ENCODE measurements at places on chromosomes 2 and 18. TPM values are rescaled to one million over a fixed set of nuclear protein-coding genes. Genes with fewer than 3 reads are reported as not detected.
A peak's percentile ranks its signal among the peaks of the same experiment; 100 is the strongest.

DNA sequence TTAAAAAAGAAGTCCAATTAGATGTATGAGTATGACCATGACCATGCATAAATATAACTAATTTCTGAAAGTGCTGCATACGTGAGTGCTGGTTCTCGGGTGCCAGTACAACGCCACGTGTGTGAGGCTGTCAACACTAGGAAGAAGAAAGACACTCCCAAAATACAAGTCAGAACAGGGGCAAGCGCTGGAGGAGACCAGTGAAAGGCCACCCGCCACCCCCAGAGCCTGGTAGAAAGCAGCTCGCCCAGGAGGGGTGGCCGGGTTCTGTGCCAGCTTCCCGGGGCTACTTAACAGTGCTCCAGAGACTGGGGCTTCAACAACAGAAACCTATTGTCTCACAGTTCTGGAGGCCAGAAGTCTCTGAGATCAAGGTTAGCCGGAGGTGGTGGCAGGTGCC lies 147.6 kb downstream of the RTP5 start:
- DNase-seq, result no peak

- DNase-seq, result no peak
Measured at GRCh38 chr2:202018950-202019349, 14.7 kb upstream of the FZD7 start.

DNA sequence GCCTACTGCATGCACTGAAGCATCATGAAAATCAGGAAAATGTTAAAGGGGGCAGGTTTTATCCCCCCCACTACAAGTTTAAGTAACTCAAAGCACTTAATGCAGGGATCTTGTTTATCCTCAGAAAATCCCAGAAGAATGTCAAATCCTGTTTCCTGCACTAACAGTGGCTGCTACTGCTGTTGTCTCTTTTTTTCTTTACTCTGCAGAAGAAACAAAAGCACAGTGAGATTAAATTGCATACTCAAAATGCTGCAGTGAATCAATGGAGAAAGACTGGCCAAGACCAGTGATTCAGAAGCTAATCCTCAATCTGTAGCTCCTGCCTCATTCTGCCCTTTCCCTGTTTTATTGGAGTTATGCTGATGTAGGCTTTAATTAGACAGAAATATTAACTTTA lies 332.3 kb upstream of the FIGN start:
- DNase-seq, result no peak

DNA sequence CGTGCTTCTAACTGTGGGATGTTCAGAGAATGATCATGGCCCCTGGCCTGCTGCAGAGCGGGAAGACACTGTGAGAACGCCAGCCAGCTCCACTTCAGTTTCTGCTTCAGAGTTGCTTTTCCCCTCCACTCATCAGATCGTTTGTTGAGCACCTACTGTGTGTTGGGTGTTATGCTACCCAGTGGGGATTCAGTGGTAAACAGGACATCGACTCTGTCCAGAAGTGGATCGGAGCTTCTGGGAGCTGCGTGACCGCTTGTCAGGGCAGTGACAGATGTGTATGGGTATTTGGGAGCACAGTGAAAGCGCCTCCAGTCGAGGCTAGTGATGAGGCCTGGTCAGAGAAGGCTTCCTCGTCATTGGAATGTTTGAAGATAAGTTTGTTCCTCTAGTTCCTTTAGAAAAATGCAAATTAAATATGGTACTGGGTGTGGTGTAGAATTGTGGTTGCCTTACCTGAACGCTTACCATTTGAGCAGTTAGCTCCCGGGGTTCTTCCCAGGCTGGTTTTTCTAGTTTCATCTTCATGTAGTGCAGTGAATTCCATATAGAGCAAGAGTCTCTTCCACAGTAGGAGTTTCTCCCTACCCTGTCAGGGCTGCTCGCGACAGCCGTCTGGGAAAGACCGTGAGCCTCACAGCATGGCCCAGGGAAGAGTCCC lies 2.8 kb downstream of the RAB12 start:
- no peak for DNase-seq

The PSMA8 gene
- polyA plus RNA-seq, result not detected

GRCh38 chr2:138012968-138013367 lies 48.7 kb downstream of the HNMT start:
- no peak for DNase-seq

GRCh38 chr2:118591223-118591622 lies 256.2 kb downstream of the EN1 start:
- DNase-seq, result no peak

GRCh38 chr18:79855147-79855933 lies 57.6 kb downstream of the KCNG2 start:
- no peak for DNase-seq

DNA sequence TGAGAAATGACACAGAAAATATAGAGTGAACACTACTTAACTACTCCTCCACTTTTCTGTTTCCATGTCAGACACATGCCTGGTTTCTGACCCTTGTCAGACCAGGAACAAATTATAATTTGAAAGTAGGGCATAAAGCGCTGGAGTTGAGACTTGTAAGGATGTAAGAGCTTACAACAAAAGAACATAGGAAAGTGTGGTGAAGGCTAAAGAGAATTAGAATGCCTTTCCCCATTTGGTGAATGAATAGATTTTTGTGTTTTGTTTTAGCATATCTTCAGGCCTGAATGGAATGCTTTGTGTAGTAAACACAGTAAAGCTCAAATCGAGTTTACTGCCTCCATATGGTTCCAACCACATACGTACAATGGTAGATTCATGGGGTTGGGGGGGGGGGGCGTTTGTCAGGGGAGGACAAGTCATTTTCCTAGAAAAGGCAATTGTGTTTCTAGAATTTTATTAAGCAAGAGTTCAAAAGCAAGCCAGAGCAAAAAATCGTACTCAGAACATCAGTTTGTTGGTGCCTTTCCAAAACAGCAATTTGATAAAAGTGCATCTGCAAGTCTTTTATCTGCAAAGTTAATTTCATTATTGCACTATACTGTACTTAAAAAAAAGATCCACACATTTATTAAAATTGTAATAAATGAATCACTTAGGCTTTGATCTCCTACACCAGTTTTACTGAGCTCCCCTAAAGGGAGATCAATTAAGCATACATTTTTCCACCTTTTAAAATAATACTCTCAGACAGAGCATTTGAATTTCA lies 30.9 kb downstream of the NRXN1 start:
- DNase-seq, result no peak

GRCh38 chr2:215882689-215883088 lies 130.7 kb downstream of the MREG start:
- no peak for DNase-seq

DNA sequence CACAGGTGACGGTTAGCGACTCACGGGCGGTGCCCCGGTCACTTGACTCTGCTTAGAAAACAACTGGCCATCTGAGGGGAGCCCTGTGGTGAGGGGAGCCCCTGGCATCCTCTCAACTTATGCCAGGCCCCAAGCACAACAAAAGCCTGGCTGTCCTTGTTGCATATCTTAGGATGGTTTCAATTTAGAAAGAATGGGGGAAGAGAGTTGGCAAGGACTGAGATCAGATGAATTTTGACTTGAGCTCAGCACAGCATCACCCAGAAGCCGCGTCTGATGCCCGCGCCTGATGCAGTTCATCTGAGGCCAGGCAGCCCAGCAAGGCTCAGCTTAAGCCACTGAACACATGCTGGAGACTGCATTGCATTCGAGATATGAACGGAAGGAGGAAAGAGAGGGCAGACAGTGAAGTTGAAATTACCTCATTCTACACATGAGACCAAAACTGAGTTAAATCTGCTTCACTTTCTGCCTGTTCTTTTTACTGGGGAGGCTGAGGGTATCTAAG lies 36.8 kb downstream of the MYT1L start:
- no peak for DNase-seq

DNA sequence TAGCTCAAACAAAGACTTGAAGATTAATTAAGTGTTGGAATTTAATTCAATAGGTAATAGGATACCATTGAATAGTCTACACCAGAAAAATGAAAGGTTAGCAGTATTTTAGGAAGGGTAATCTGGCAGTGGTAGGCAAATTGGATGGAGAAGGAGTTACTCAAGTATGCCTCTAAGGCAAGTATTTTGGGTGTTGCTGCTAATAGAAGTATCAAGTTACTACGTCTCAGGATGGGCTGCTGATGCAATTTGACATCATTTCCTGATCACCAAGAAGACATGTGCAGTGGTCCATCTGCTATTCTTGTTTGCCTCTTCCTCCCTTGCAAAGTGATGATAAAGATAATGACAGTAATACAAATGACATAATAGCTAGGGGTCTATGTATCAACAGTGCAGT lies 485.3 kb downstream of the TGIF1 start:
- DNase-seq, result no peak

- DNase-seq, result peak; percentile 98
Measured at GRCh38 chr18:23302851-23303527, 150.1 kb upstream of the RIOK3 start.

The PFN4 gene
- 0.27 TPM for polyA plus RNA-seq

- DNase-seq, result no peak
Measured at GRCh38 chr18:66729442-66730239, 125.8 kb upstream of the CDH19 start.

The LHCGR gene
- not detected for polyA plus RNA-seq

DNA sequence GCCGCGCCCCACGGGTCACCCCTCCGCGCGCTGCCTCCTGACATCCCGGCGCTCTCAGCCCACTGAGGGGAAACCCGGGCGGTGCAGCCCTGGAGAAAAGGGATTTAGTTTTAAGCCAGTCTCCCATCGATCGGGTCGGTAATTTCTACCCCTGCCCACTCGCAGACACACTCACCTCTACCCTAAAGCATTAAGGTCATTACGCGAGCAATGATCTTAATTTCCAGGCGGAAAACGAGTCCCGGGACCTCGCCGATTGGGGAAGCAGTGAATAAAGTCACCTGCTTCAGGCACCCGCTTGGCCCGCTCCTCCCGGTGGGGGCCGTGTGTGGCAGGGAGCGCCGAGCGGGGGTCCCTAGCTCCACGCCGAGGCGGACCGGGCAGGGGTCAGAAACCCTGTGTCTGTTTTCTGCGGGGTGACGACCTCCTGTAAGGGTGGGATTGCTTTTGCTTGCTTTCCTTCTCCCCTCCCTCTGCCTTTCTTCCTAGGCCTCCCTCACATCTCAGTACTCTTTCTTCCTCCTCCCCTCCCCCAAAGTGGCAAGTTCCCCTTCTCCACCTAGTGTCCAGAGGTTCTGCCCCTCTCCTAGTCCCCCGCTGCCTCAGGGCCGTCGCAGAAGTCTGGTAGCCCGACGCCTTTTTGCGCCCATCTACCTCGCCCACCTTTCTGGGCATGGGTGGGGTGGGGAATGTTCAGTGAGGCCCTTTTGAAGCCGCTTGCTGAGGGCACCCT lies 142.6 kb downstream of the MEIS1 start:
- DNase-seq, result no peak

The DNAJC5G gene
- 1.4 TPM for polyA plus RNA-seq

The PTPRN gene
- polyA plus RNA-seq, result not detected

The ANKRD29 gene
- polyA plus RNA-seq, result 0.03 TPM

DNA sequence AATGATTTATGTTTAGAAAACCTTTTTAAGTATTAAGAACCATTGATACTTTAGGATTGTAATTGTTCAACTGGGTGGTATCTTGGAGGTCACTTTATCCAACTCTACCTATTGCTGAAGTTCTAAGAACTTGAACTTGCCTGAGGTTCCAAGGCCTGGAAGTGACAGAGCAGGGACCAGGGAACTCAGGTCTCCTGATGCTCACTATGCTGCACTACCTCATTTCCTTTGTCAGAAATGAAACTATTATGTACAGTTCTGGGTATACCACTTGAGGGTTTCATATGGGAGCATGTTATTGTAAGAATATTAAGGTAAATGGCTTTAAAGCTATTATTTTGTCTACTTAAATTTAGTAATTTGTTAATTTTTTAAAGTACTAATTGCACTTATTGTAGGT lies 3.0 kb downstream of the MBD5 start:
- DNase-seq, result no peak

The CCDC74B gene
- polyA plus RNA-seq, result 4.6 TPM

DNA sequence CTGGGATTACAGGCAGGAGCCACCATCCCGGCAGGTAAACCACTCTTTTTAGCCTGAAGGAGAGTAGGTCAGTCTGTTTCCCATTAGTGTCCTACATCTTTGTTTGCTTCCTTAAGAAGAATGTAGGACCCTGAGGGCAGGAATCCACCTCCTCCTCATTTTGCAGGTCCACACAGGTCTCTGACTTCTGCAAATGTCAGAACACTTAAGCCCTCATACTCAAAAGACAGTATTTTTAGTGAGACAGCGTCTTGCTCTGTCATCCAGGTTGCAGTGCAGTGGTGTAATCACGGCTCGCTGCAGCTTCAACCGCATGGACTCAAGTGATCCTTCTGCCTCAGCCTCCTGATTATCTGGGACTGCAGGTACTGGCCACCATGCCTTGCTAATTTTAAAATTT lies 9.3 kb downstream of the PSTPIP2 start:
- DNase-seq, result no peak

- DNase-seq, result no peak
Measured at GRCh38 chr2:128721096-128721495, 402.4 kb upstream of the HS6ST1 start.

The HOXD11 gene
- polyA plus RNA-seq, result not detected

The ZAP70 gene
- 0.10 TPM for polyA plus RNA-seq

The SLC9A4 gene
- polyA plus RNA-seq, result not detected

The RPE gene
- 97.4 TPM for polyA plus RNA-seq
